ENCODE measurements at places on chromosomes 3 and 15.

DNA sequence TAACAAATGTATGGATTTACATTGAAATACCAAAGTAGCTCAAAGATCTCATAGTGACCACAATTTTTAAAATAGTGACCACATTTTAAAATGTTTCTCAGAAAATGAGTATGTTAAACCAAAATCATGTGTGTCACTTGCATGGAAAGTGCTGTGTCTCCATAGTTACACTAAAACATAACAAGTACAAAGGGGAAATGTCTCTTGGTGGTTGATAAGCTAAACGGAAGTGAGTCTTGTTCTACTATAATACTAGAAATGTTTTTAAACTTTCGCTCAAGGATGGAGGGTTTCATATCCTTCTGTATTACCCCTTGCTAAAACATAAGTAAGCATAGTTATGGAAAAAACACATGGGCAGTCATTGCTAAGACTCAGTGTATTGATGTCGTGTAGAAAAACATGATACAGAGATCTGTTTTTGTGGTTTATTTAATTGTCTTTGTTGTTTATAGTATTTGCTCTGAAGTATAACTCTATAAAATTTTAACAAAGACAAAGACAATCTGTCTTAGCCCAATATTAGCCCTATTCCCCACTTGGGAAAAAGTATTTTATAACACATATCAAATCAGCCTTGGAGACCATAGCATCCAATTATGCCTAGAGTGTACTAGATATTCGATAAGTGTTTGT lies 27.0 kb upstream of the DENND4A start:
- no peak for DNase-seq

- no peak for DNase-seq
These were observed 13.7 kb downstream of the USP13 start for GRCh38 chr3:179666436-179667035.

DNA sequence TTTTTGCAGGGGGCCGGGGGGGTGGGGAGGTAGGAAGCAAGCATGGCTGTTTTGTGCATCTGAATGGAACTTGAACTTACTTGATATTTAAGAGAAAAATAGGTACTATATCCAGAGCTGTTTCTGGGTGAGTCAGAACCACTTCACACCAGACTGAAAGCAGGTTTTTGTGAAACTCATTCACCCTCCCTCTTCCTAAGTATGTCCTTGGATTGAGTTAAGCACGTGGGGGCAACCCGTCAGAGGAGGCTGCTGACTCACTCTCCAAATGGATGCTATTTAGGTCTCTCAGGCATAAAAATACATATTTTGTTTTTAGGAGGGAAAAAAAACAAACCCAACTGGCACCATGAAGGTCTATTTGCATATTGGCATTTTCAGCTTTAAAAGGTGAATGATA lies 270.3 kb downstream of the RYR3 start:
- no peak for DNase-seq

DNA sequence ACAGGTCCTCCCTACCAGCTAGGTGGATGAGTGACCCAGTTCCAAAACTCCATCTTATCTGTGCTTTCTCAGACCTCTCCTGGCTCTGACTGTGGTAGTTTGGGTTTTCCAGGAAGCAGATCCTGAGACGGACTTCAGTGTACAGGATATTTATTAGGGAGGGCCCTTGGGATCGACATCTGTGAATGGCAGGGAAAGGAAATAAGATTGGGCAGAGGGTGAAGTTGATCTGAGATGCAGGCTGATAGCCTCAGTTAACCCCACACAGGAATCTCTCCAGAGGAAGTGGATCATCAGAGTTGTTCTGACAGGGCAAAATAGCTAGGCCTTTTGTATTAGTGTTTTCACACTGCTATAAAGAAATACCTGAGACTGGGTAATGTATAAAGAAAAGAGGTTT lies 16.7 kb upstream of the MAPK6 start:
- DNase-seq: no peak
